ENCODE measurements at places on chromosomes 12 and 14. TPM values are rescaled to one million over a fixed set of nuclear protein-coding genes. Genes with fewer than 3 reads are reported as not detected.

- DNase-seq, result no peak
Observed at GRCh38 chr12:125528281-125528680, 463.0 kb downstream of the AACS start.

GRCh38 chr14:84760489-84761126 is 769.3 kb upstream of the FLRT2 start:
- DNase-seq, result no peak

DNA sequence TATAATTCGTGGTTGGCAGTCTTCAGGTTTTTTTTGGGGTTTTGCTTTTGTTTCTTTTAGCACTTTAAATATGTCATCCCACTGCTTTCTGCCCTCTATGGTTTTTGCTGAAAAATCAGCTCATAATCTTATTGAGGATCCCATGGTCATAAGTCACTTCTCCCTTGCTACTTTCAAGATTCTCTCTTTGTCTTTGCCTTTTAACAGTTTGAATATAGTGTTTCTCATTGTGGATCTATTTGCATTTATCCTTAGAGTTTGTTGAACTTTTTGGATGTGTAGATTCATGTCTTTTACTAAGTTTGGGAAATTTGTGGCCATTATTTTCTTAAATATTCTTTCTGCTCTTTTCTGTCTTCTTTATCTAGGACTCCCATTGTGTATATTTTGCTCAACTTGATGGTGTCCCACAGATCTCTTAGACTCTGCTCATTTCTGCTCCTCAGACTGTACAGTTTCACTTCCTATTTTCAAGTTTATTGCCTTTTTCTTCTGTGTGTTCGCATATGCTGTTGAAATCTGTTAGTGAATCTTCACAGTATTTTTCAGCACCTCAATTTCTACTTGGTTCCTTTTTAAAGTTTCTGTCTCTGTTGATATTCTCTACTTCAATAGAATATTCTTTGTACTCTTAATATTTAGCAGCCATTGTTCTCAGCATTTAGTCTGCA is 70.8 kb downstream of the WNK1 start:
- no peak for DNase-seq

GRCh38 chr12:57477710-57478681 is 1.7 kb downstream of the ARHGAP9 start:
- DNase-seq, result no peak

- DNase-seq, result no peak
Observed at GRCh38 chr14:47590767-47591495, 84.5 kb downstream of the MDGA2 start.

DNA sequence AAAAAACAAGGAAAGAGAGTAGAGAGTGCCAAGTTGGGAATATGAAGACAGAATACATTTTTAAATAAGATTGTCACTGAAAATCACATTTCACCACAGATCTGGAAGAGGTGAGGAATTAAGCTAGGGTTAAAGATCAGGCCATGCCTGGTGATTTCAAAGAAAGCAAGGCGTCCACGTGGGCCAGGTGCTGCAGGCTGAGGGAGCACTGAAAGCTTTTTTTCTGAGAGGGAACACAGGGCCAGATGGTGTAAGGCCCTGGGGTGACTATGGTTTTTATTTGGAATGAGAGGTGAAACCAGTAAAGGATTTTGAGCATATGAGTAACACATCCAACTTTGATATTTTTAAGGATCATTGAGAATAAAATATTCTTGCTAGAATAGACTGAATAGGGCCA is 20.9 kb downstream of the SYT1 start:
- no peak for DNase-seq

- DNase-seq, result peak; percentile 22
Observed at GRCh38 chr12:8145754-8146441, 10.9 kb upstream of the ZNF705A start.

- no peak for DNase-seq
Observed at GRCh38 chr14:103070971-103071542, 13.0 kb upstream of the LBHD2 start.

DNA sequence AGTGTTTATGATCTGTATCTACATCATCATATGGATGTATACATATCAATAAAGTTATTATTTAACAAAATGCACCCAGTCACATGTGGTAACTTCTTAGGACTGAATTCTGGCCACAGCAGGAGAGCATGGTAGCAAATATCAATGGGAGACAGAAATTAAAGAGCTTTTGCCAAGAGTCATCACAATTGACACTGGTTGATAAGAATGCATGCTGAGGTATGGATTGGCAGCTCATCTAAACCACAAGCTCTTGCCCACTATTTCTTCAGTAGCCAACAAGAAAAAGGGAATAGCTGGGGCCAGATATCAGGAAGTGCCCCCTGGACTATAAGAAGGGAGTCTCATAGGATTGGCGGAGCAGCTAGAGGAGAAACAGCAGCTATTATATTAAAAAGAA is 9.4 kb upstream of the PTGR2 start:
- no peak for DNase-seq

- DNase-seq, result no peak
Observed at GRCh38 chr12:110314308-110314707, 33.3 kb downstream of the ATP2A2 start.

GRCh38 chr12:15754233-15754632 is 35.0 kb downstream of the EPS8 start:
- DNase-seq, result no peak

Gene CIROP
- polyA plus RNA-seq, result not detected

Gene DAO
- 0.75 TPM for polyA plus RNA-seq

Gene OTOGL
- polyA plus RNA-seq, result 0.59 TPM

Gene CD4
- polyA plus RNA-seq, result 29.9 TPM

Gene KLRD1
- 0.70 TPM for polyA plus RNA-seq

Gene PRR4
- polyA plus RNA-seq, result 5.6 TPM

Gene LUM
- polyA plus RNA-seq, result 52.3 TPM

Gene PPP4R4
- 0.19 TPM for polyA plus RNA-seq

Gene TAS2R50
- not detected for polyA plus RNA-seq

Gene SLC5A8
- polyA plus RNA-seq, result 51.2 TPM

Gene CAPZA3
- 0.27 TPM for polyA plus RNA-seq
